AML-193 (cell line): ENCODE measurements at places on chromosomes 5 and 9.

- no peak for DNase-seq
Measured at GRCh38 chr9:136700959-136701667, 11.3 kb upstream of the DIPK1B start.

GRCh38 chr5:179232091-179232735 lies 113.0 kb downstream of the ADAMTS2 start:
- no peak for DNase-seq

- no peak for DNase-seq
Measured at GRCh38 chr9:93207326-93207814, 23.4 kb downstream of the WNK2 start.

GRCh38 chr5:95670568-95670967 lies 12.2 kb downstream of the SPATA9 start:
- DNase-seq: no peak

DNA sequence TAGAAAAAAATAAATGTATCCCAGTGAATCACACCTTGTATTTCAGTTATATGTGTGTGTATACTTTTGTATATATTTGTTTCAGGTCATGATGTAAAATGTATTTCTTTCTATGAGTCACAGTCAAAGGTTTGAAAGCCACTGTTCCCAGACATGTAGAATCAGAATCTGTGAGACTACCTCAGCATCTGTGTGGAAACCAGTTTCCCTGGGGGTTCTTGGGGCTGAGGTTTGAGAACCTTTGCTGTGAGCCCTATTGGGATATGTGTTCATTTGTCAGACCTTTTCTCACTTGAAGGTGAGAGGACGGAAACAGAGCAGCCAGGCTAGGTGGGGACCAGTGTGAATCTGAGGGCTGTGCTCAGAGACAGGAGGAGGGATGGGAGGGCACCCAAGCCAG lies 78.7 kb upstream of the SAP30L start:
- DNase-seq: no peak

- peak; percentile 94 for DNase-seq
Measured at GRCh38 chr5:91384671-91385430, 1.7 kb upstream of the ARRDC3 start.

DNA sequence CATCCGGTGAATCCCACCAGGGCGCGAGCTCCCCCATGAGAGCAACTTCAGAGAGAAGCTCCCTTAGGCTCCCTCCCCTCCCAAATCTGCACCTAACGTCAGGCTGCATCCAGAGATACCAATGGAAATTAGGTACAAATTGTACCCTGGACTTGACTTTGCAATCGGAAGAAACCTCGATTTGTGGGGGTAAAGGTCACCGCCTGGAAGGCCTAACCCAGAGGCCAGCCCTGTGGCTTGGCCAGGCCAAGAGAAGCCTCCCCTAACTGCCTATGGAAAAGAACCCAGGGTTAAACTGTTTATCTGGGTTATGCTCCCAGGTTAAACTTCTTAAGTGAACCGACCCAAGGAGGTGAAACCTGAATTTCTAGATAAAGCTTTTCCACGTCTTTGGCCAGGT lies 80.4 kb downstream of the GTF3C4 start:
- DNase-seq: no peak

- DNase-seq: no peak
Measured at GRCh38 chr9:137814436-137814835, 63.1 kb upstream of the CACNA1B start.

DNA sequence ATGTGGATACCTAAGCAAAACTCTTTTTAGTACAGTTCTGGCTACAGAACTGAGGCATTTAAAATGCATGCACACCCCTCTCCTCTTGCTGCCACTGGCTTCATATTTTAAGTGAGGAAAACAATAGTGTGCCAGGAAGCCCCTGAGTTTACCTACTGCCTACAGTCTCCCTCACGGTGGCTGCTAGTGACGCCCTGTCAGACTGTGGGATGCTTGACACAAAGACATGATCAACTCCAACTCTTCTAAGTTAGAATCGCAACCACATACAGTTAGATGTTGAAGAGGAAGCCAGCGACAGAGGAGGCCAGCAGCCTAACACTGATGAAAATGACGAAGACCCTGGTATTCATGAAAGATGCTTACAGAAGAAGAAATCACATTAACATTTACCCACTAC lies 1.3 kb downstream of the SEC16A start:
- no peak for DNase-seq

DNA sequence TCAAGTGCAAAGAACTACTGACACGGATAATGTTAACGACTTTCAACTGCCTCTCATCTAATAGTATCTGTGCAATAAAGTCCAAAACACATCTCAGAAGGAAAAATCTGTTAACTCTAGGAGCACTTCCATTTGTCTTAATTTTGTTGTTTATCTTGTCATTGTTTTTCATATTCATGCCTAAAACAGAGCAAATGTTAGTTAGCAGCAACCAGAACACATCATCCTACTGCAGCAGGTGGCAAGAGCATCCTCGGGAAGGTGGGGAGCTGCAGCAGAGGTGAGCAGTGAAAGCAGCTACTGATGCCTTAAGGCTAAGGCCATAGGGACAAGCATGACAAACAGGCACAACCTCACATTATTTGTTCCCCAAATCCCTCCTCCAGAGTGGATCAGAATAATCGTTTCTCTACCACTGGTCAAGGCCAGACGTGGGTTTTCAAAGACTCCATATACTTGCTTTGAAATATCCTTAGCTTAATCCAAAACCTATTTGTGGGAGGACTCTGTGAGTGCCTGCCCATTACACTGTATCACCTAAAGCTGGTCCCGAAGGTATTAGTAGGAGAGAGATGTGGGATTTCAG lies 1.0 kb downstream of the HMGCS1 start:
- no peak for DNase-seq

- no peak for DNase-seq
Measured at GRCh38 chr5:74642543-74642863, 2.0 kb upstream of the ENC1 start.

DNA sequence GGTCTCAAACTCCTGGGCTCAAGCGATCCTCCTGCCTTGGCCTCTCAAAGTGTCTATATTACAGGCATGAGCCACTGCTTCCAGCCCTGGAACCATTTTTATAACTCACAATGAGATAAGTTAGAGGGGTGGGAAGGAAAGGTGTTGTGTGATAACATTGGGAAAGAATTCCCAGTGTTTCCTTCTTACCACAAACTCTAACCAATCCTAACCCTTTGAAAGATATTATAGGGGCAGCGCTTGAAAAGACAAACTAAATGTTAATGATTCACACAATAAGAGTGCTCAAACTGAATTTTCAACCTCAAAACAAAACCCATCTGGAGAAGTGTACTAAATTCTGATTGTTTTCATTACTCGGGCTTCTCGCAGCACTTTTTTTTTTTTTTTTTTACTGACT lies 109.7 kb downstream of the TSSK1B start:
- no peak for DNase-seq

DNA sequence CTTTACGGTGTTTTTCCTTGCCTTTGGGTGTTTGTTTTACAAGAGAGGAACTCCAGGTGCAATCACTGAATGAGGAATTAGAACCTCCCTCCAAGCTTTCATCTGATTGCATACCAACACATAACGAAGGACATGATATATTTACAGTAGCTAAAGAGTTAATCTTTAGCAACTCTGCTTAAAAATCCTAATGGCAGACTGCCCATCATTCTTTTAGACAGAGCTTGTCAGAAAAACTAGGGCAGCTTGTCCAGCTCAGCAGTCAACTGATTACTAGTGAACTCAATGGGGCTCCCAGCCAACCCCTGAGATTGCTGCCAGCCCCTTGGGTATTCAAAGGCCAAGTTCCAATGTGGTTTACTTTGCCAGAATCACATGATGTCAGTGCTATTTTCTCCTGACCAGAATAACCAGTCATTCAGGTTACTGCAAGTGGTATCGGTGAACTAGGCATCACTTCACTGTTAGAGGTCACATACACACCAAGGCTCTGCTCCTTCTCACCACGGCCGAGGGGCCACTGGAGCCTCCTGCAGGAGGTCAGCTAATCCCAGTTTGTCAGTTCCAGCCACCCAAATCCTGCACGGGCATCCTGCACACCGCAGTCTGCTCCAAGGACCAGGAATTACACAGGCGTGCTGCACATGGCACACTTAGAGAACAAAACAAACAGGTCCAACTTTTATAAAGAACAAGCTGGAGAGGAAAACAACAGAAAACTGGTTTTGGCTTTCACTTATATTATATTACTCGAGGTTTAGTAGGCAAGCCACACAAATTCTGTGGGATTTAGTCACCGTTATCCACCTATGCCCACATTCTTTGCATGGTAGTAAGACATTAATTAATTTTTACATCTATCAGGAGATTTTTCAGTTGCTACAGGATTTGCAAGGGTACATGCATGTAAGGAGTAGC lies 62.5 kb downstream of the NFIB start:
- no peak for DNase-seq

- peak; percentile 48 for DNase-seq
Measured at GRCh38 chr5:176611435-176611834, 1.5 kb upstream of the GPRIN1 start.

DNA sequence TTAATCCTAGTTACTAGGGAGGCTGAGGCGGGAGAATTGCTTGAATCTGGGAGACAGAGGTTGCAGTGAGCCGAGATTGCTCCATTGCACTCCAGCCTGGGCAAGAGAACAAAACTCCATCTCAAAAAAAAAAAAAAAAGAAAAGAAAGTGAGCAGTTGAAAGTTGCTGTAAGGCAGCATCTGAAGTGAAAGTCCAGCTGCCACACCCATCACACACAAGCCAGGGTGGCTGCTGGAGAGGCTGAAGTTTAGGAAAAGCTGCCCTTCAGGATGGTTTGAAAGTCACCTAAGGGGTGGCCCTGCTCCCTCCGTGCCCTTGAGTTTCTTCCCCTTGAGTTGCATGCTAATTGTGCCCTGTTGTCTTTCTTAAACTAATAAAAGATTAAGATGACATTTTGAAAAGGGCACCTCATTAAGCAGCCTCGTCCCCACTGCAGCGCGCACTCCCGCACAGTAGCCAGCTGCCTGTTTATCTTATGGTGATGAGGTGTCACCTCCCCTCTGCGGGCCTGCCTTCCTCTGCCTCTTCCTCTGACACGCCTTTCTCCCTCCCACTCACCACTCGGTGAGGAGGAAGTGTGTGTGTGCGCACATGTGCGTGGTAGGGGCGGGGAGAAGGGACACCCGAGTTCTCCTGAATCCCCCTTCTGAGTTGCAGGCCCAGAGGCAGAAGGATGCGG lies 104.2 kb upstream of the PANK3 start:
- DNase-seq: no peak

DNA sequence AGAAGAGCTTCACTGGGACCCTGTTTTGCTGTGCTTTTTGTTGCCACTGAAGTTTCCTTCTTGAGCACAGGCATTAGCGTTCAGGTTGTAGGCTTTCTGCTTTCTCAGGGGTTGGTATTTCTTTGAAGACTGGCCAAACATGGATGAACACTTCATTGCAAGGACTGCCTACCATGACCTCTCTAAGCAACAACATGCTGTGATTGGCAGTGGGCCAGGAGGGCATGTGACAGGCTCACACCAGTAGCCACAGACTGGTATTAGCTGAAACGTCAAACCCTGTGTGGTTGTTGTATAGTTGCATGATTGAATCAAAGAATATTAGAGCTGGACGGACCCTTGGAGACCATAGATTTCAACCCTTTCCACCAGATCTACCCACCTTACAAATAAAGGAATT lies 20.0 kb upstream of the MLANA start:
- no peak for DNase-seq

GRCh38 chr5:168319774-168320173 lies 28.3 kb downstream of the WWC1 start:
- DNase-seq: no peak

GRCh38 chr9:4662989-4663792 lies 1.1 kb downstream of the PLPP6 start:
- DNase-seq: no peak

- DNase-seq: no peak
Measured at GRCh38 chr5:75616371-75616881, 5.2 kb downstream of the ANKDD1B start.

GRCh38 chr5:171386006-171386671 lies 1.5 kb upstream of the NPM1 start:
- DNase-seq: no peak

DNA sequence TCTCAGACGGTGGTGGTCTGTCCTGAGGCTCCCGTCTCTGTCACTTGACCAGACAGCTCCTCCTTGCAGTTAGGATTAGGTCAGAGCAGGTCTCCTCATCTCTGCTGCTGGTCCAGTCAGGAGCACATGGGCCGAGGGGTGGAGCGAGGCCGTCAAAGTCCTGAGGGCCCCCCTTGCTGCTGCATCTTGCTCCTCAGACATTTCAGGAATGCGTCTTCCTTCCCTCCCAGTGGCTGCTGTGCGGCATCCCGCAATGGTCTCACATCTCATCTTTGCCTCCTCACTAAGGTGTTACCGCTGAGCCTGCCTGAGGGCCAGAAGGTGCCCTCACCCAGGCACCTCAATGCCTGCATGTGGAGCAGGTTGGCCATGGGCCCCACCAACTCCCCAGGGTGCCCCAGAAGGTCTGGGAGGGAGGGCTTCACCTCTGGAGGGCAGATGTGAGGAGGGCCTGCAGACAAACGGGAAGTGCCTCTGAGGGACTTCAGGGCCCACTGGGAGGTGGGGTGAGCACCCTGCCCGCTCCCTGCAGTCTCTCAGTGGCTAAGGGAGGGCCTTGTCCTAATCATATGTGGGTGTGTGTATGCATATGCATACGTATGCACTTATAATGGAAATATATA lies 137.7 kb upstream of the LMX1B start:
- DNase-seq: no peak

DNA sequence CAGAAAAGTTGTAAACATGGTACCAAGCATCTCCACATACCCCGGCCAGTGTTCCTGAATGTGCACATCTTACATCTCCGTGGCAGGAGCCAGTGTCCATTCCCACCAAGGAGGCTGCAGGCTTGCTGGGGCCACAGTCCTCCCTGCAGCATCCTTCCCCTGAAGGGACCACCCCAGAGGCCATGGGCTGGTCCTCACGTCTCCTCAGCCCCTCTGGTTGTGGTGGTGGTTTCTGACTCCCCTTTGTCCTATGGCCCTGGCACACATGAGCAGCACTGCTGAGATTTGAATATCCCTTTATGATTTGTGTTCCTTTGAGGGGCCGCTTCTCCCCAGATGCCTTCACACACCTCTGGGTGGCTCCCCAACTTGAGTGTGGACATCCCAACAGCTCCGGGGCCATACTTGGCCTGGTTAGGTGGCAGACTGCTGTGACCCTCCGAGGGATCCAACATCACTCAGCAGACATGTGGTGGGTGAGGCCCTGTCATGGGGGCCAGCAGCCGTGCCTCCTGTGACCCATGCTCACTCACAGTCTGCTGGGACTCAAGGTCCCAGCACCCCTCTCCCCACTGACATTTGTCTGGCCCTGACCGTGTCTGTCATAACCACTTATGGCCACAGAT lies 14.3 kb downstream of the PHF2 start:
- no peak for DNase-seq

DNA sequence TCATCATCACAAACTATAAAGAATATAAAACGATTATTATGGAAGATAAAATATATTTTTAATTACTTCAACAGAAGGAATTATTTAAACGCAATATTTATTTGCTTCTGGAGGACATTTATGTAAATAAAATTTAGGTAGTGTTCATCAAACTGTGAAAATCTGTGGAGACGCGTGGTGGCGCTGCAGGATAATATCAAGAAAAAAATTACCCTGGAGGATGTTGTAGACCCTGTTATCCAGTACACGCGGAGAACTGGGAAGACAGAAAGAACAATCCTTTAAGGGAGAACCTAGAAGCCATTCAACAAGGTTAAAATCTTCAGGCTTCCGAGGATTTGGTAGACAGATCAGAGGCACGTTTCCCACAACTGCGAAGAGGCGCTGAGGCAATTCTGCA lies at the start of gene PCDHB12:
PCDHB12 (plus strand) TSS at position 242 of the 400 bp plus-strand sequence. CDS start 189 bp downstream, outside the sequence.
- no peak for DNase-seq

- no peak for DNase-seq
Measured at GRCh38 chr9:14283276-14283675, 30.7 kb downstream of the NFIB start.
